ENCODE measurements at places on chromosomes 1 and 21.

- no peak for DNase-seq
Measured at GRCh38 chr1:8844501-8845006, 27.1 kb upstream of the RERE start.

GRCh38 chr1:152335399-152335798 is 10.4 kb upstream of the FLG start:
- DNase-seq: no peak

DNA sequence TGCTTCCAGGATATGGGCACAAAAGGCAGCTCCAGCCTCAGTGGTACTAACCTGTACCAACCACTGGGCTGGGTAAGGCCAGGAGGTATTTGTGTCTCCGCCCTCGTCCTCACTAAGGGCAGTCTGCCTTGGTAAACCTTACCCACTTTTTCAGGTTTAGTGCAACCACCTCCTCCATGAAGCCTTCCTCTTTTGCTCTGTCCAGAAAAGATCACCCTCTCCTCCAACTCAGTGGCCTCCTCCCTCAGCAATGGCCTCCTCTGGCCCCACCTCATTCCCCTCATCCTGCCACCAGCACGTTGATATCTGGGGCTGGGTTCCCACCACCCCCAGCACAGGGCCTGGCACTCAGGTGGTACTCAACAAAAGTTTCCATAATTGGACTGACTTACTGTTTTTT is 161.5 kb downstream of the GRIK3 start:
- DNase-seq: no peak

DNA sequence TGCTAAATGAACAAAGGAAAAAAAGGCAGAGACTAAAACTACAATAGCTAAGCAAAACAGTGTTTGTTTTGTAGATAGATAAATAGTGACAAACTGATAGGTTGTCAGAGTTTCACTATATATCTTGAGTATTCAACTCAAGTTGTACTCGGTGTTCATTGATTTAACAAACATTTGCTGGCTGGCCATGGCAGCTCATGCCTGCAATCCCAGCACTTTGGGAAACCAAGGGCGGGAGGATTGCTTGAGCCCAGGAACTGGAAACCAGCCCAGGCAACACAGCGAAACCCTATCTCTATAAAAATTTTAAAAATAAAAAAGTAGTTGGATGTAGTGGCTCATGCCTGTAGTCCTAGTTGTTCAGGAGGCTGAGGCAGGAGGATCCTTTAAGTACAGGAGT is 17.3 kb downstream of the C1orf185 start:
- DNase-seq: no peak

- DNase-seq: no peak
Measured at GRCh38 chr21:45019076-45019886, 55.1 kb upstream of the ADARB1 start.

- no peak for DNase-seq
Measured at GRCh38 chr1:167629681-167630567, at the start of gene RCSD1. RCSD1 (plus strand) TSS chr1:167630232; CDS start chr1:167630424, 192 bp downstream.
